ENCODE measurements at places on chromosomes 4 and X.

DNA sequence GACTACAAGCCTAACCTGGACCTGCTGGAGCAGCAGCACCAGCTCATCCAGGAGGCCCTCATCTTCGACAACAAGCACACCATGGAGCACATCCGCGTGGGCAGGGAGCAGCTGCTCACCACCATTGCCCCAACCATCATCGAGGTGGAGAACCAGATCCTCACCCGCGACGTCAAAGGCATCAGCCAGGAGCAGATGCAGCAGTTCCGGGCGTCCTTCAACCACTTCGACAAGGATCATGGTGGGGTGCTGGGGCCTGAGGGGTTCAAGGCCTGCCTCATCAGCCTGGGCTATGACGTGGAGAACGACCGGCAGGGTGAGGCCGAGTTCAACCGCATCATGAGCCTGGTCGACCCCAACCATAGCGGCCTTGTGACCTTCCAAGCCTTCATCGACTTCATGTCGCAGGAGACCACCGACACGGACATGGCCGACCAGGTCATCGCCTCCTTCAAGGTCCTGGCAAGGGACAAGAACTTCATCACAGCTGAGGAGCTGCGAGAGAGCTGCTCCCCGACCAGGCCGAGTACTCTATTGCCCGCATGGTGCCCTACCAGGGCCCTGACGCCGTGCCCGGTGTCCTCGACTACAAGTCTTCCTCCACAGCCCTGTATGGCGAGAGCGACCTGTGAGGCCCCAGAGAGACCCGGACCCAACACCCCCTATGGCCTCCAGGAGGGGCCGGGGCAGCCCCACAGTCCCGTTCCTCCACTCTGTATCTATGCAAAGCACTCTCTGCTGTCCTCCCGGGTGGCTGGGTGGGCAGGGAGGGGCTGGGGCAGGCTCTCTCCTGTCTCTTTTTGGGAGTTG, 486.2 kb downstream of the TRAM1L1 start:
- no peaks in the 10 kb centered on the region for H3K4me1 ChIP-seq
- no peak overlapping the region for H3K27ac ChIP-seq
- no peak overlapping the region for H3K4me3 ChIP-seq

DNA sequence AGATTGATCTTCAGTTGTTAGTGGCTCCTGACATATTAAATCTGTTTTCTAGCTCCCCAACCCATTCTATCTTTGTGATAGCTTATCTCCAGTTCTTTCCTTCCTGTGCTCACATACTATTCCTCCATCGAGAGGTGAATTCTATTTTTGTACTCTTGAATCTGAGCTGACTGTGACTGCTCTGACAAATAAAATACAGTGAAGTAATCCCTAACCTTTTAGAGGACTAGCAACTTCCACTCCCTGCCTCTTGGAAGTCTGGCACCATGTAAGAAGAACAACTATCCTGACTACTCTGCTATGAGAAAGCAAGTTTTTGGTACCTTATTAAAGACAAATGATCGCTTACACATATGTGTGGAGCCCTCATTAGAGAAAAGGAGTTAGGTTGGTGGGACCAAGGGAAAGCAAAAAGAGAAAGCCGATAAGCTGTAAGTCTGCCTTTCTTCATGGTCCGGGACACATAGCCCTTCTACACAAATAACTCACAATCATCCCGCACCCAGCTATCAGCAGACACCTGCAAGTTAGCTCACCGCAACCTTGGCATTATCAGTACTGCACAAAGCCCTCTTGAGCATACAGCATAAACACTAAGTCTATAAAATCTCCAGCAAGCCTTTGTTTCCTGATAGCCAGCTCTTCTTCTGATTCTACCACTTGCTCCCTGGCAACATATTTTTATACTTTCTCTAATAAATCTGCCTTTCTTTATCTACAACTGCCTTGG, 13.5 kb upstream of the PPM1K start:
- H3K4me3 ChIP-seq: no peak overlapping the region
- no peaks in the 10 kb centered on the region for H3K27me3 ChIP-seq
- H3K27ac ChIP-seq: no peak overlapping the region
- H3K36me3 ChIP-seq: no peaks in the 10 kb centered on the region
- no peak for DNase-seq
- H3K4me1 ChIP-seq: no peaks in the 10 kb centered on the region

DNA sequence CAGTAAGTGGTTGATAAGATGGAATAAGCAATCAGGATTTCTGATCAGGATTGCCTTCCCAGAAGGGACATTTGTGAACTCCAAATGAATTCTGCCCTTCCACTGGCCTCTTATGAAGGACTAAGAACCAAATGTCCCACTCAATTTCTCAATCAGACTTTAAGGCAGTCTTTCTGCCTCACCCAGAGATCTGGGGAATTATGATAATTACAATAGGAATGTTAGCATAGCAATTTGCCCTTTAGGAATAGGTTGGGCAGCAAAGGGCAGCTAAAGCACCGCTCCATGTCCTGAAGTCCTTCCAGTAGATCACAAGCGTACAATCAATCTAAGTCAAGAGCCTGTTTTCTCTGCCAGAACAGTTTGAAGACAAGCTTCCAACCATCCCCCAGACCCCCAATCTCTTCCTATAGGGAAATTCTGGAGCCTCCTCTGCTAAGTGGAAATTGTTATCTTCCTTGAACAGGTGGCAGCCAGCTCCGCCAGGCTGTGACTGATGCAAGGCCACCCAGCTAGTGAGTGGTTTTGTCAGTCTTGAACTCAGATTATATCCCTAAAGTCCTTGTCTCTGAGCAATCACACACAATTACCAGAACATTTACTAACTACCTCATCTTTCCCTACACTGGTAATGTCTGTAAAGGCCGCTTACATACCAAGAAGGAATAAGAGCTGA, 18.6 kb downstream of the NKX3-2 start:
- peaks cover 100% of the 10 kb centered on the region for H3K27me3 ChIP-seq
- H3K27ac ChIP-seq: no peak overlapping the region
- no peaks in the 10 kb centered on the region for H3K36me3 ChIP-seq
- H3K4me1 ChIP-seq: no peaks in the 10 kb centered on the region

- no peak overlapping the region for H3K27ac ChIP-seq
- no peak overlapping the region for H3K4me3 ChIP-seq
- no peak for DNase-seq
- H3K4me1 ChIP-seq: peaks cover 2% of the 10 kb centered on the region
Observed at GRCh38 chr4:95445251-95445650, 103.5 kb downstream of the UNC5C start.

All from thymus (tissue), 14 donors.